ENCODE measurements at places on chromosomes 11 and 22.
A peak's percentile ranks its signal among the peaks of the same experiment; 100 is the strongest.

- peak; percentile 75 for DNase-seq
These were observed 63.2 kb downstream of the GRIA4 start for GRCh38 chr11:105673089-105673488.

DNA sequence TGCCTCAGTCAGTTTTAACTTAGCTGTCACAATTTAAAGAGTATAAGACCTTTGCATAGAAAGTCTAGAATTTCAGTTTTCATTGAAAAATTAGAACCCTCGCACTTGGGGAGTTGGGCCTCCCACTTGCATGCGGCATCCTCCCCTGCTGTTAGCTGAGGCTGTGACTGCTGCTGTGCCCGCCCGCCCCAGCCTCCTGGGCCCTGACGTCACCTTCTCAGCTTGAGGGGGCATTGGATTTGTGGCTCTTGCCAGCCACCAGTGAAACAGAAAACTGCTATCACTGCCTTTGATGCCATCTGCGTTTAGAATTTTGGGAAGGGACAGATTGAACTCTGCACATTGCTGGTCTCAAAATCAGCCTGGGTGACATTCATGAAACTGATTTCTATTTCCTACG, 108.7 kb downstream of the CTTN start:
- DNase-seq = no peak

GRCh38 chr11:119676461-119677020, 52.5 kb downstream of the NECTIN1 start:
- DNase-seq = peak; percentile 48

DNA sequence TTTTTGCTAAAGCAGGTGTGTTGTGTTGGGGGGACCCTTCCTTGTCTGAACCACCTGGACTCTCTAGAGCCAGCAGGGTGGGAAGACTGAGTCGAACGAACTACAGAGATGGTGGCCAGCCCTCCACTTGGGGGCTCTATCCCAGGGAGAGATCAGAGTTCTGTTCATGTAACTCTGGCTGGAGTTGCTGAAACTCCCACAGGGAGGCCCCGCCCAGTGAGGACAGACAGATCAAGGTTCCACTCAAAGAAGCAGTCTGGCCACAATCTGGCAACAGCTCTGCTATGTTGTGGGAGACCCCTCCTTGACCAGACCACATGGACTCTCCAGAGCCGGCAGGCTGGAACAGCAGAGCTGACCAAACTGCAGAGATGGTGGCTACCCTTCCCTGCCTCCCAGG, 20.2 kb upstream of the OR5AK2 start:
- DNase-seq = no peak

GRCh38 chr22:32882774-32883530, 81.4 kb downstream of the TIMP3 start:
- no peak for DNase-seq

DNA sequence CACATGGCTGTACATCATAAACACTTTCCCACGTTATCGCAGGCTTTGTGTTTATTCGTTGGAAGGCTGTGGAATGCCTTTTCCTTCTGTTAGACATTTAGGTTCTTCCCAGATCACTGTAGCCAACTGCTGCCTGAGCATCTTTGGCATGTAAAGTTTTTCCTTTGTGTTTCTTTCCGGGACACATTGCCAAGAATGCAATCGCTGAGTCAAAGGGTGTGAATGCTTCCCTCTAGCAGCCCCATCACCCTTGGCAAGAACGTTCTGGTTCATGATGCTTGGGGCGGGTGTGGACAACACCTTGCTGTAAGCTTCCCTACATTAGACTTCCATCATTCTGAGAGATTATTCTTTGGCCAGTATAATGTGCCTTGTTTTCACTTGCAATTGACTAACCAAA, 136.2 kb downstream of the OSBP2 start:
- DNase-seq = peak; percentile 96

- peak; percentile 75 for DNase-seq
These were observed 84.1 kb downstream of the NXPE2 start for GRCh38 chr11:114762408-114762807.

GRCh38 chr11:118353084-118353710, 6.2 kb upstream of the UBE4A start:
- peak; percentile 47 for DNase-seq

DNA sequence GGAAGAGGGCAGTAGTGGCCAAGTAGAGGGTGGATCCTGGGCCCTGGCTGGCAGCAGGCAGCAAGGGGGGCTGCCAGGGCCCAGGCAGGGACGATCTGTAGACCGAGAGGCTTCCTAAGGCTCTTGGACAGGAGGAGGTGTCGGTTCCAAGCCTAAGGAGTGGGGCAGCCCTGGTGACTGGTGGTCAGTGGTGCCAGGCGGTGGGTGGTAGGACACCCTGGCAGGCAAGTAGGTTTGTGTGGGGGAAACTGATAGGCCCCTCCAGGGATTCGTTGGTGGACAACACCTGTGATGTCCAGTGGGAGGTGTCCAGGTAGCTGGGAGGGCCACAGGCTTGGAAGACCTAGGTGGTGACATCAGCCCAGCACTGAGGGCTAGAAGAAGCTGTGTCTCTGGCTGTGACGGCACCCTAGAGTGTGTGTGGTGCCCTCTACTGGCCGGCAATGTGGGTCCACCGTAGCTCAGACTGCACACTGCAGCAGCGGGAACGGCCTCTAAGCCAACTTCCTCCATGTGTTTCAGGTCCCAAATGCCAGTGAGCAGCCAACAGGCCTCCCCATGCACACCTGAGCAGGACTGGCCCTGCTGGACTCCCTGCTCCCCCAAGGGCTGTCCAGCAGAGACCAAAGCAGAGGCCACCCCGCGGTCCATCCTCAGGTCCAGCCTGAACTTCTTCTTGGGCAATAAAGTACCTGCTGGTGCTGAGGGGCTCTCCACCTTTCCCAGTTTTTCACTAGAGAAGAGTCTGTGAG, 9.4 kb upstream of the SAMM50 start:
- peak; percentile 68 for DNase-seq

GRCh38 chr11:73215191-73216134, 2.6 kb upstream of the P2RY2 start:
- DNase-seq = no peak

DNA sequence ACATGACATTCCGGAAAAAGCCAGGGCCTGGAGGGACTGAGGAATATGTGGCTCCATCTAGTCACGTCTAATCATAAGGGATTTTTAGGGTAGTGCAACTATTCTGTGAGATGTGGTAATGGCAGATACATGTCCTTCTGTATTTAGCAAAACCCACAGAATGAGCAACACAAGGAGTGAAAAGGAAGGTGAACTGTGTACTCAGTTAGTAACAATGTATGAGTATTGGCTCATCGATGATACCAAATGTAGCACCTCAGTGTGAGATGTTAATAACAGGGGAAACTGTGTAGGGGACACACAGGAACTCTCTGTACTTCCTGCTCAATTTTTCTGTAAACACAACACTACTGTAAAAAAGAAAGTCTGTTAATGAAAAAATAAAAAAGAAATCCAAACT, 42.0 kb upstream of the CARS1 start:
- DNase-seq = no peak

- DNase-seq = no peak
These were observed 57.4 kb upstream of the SLC5A12 start for GRCh38 chr11:26779074-26779865.

GRCh38 chr11:94511932-94512781, at the start of gene C11orf97:
C11orf97 (plus strand) TSS chr11:94512461; CDS start chr11:94512529, 68 bp downstream.
- DNase-seq = peak; percentile 46

DNA sequence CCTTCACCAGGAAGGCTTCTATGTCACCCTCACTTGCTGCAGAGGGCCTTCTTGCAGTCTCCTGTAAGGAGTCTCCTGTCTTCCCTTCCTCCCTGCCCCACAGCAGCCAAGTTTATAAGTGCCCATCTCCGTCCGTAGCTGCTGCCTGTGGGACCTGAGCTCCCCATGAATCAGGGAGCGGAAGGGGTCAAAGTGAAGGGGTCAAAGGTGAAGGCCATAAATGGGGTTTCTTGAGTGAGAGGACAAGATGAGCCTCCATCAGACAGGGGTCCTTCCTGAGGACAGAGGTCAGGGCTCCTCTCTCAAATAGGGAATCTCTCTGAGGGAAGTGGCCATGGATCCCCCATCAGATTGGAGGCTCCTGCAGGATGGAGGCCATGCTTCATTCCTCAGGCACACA, 44.4 kb downstream of the ARRB1 start:
- no peak for DNase-seq

DNA sequence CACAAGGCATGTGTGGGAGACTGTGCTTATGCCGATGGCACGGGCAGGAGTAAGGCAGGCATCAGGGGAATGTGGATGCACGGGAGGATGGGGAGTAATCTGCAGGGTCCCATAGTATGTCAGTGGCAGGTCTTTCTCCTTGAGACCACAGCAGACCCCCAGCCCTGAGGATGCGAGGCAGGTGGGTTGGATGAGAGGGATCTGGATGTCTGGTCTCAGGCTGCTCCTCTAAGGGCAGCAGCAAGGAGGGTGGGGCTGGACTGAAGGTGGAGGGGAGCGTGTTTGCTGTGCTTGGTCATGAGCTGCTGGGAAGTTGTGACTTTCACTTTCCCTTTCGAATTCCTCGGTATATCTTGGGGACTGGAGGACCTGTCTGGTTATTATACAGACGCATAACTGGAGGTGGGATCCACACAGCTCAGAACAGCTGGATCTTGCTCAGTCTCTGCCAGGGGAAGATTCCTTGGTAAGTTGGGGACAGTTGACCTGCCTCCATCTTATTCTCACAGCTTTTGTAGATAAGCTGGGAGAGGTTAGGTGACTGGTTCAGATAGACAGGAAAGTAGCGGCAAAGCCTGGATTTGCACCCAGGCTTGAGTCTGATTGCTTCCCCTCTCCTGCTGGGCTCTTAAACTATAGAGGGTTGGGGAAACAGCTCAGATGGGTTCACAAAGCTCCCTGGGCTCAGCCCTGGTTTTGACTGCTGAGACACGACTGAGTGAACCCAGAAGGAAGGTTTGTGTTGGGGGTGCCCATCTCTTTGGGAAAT, at the start of gene APOL1:
TSS of gene APOL1 (plus strand) at position 380 of the 769 bp plus-strand sequence. CDS start 1,823 bp downstream, outside the sequence.
- peak; percentile 23 for DNase-seq

- DNase-seq = no peak
These were observed 537 bp downstream of the SCN4B start for GRCh38 chr11:118152020-118152551.

DNA sequence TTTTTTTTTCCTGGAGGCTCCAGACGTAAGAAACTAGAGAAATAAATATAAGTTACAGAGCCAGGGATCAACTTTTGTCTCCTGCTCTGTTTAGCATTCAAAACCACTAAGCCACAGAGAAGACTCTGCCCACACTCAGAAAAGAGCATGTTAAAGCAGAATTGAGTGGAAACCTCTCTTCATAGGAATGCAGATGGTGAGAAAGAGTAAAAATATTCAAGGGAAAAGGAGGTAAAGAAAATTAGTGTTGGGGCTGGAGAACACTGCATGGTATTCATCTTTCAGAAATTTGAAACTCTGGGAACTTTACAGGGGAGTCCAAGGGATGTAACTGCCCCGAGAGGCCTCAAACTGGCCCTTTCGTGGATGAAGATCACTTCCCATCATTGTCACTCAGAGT, 65.1 kb downstream of the CLMP start:
- peak; percentile 21 for DNase-seq

- no peak for DNase-seq
These were observed 10.2 kb upstream of the OOSP4A start for GRCh38 chr11:59953463-59954218.
